ENCODE measurements at places on chromosomes 1 and 21.

- peak; percentile 62 for DNase-seq
Measured at GRCh38 chr1:232704694-232705680, 75.1 kb upstream of the SIPA1L2 start.

- DNase-seq = no peak
Measured at GRCh38 chr1:113858982-113859381, 12.5 kb downstream of the PTPN22 start.

DNA sequence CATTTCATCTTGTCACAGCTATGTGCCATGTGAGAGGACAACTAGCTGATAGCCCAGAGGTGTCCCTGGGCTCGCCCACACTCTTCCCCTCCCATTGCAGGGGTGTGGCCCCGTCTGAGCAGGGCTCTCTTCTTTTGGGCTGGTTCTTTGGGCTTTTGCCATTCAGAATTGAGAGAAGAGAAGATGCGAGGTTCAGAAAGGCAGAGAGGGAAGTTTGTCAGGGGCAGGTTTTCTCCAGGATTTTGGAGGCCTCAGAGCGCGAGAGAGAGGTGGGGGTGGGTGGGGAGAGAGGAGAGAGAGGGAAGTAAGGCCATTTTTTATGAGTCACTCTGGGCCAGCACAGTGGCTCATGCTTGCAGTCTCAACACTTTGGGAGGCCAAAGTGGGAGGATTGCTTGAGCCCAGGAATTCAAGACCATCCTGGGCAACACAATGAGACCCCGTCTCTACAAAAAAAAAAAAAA, 5.2 kb downstream of the IFI6 start:
- DNase-seq = peak; percentile 32

DNA sequence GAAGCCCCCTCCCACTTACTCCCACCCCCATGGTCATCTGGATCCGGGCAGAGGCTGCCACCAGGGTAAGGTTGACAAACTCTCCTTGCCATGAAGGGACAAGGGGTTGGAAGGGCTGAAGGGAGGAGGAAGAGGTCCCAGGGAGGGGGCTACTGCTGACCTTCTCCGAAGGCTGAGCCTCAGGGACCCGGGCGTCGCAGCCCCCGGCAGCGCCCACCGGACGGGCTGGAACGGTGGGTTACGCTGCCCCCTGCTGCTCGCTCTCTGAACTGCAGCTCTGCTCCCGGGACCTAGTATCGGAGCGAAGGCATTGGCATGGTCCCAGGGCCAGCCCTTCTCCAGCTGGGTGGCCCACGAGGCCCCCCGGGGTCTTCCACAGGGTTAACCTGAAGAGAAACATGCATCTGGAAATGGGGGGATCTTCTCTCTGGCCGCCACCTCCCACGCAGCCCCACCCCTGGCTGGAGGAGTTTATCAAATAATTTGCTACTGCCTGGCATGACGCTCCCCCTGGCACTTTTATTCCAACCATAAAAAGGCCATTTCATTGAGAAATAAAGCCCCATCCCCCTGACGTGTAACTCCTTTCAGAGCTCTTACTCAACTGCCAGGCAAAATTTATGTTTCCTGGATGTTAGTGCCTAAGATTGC, 70.4 kb upstream of the TARDBP start:
- peak; percentile 19 for DNase-seq

- DNase-seq = no peak
Measured at GRCh38 chr1:99539131-99539530, 106.8 kb upstream of the PALMD start.

GRCh38 chr1:94481473-94481933, 60.1 kb downstream of the F3 start:
- peak; percentile 66 for DNase-seq

DNA sequence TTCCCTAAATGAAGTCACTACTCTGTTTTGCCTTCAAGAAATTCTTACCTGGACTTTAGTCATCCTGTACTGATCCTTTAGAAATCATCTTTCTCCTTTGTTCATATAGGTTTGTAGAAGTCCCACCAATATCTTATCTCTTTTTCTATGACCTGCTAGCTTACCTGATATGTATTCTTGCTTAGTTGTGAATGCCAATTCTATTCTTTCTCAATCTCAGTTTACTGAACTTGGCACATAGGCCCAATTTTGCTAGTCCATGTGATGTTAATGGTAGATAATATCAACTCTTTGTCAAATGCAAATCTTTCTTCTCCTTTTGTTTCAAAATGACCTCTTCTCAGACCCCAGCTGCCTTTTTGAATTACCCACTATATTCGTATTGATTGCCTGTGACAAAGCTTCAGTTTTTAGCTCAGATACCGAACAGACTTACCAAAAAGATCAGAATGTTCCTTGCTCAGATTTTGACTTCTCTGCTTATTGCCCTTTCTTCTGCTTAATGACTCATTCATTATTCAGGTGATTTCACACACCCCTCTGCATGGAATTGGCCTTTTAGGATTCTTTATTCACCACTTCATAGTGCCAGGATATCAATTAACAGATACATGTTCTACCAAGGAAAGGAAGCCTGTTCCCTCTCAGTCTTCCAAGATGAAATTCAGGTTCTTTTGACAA, 20.6 kb downstream of the IPO9 start:
- DNase-seq = no peak

DNA sequence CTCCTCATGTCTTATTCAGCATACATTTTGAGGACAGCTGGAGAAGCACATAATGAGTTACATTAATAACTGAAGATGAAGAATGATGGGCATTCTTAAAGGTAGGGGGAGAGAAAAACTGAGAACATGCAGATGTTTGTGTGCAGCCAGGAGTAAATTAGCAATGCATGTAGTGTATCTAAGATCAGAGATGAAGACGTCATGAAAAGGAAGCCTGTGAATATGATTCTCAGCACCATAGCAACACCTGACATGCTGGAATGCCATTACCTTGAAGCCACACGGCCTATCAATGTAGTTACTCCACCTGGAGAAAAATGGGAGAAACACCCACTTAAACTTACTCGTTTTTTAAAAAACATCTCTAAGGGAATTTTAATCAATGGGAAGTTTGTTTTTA, 607.1 kb downstream of the PTPRC start:
- no peak for DNase-seq

GRCh38 chr1:67534627-67535065, 104.4 kb upstream of the SERBP1 start:
- DNase-seq = peak; percentile 71

DNA sequence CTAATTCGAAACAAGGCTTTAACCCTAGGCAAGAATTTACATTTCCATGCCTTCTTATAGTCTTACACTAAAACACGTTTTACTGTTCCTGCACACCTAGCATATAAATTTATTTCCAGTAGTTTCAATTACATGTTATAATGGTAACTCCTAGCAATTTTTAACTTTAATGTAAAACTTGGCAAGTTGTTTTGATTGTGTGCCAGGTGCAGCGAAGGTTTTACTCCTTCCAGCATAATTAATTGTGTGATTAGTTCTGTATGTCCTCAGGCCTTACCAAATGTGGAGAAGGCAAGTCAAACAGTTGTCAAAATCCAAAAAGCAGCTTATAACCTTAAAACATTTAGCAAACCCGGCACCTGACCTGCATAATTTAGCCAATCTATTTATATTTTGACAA, 114.8 kb downstream of the KCNK1 start:
- DNase-seq = no peak

DNA sequence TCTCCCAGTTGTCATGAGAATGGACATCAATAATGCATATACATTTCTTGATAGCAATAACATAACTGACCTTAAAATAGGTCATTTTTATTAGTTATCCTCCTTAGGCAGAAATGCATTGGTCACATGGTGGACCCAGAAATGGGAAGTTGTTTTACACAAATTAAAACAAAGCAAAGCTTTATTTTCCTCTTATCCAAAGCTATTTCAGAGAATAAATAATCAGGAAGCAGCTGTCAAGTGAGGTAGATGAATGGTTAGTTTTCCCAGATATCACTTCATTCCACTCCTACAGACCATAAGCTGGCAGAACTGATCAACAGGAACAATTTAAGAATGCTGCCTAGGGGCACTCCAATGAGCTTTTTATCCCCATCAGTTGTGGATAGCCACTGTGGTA, 16.0 kb upstream of the OLIG1 start:
- DNase-seq = no peak

GRCh38 chr1:23625459-23625858, 66.1 kb upstream of the RPL11 start:
- DNase-seq = no peak

DNA sequence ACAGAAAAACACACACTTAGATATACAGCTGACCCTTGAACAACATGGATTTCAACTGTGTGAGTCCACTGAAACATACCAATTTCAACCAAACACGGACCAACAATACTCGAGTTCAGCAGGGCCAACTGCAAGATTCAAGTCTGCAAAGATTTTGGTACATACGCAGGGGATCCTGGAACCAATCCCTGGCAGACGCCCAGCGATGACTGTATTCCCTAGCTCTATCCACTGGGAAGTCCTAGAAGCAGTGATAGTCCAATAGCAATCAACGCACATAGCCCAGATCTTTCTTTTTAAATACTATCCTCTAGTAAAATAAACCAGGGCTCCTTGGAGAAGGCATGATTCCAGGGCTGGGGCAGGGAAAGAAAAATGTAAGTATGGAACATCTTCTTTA, 9.0 kb downstream of the DDX59 start:
- no peak for DNase-seq

DNA sequence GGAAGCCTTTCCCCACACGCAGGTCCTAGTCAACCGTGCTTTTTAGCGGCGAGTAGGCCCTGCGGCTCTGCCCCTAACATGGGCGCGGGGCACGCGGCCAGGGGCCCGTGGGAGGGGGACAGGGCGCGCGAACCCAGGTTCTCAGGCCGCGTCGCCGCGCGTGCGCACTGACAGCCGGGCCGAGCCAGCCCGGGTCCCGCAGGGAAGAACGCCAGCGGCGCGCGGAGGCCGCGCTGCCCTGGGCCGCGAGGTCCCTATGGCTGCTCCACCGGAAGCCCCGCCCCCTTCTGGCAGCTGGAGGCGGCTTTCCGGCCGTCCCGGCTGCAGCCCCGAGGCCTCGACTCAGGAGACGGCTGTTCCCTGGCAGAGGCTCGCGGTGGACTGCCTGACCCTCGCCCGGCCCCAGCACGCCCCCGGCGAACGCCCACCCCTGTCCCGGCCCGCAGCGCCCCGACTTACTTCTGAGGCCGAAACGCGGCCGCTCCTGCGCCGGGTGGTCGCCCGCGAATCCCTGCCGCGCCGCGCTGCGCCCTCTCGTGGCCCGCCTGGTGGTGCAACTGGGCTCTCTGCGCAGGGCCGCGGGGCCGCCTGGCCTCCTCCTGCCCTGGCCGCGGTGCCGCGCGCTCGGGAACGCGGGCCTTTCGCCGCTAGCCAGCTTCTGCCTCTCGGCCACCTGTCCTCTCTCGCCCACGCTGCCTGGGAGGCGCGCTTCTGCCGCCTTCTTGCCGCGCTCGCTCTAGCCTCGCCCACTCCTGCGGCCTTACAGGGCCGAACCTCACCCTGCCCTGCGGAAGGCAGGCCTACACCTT, 16.6 kb upstream of the RIPPLY3 start:
- peak; percentile 92 for DNase-seq
